ENCODE measurements at places on chromosomes 12 and 14.

DNA sequence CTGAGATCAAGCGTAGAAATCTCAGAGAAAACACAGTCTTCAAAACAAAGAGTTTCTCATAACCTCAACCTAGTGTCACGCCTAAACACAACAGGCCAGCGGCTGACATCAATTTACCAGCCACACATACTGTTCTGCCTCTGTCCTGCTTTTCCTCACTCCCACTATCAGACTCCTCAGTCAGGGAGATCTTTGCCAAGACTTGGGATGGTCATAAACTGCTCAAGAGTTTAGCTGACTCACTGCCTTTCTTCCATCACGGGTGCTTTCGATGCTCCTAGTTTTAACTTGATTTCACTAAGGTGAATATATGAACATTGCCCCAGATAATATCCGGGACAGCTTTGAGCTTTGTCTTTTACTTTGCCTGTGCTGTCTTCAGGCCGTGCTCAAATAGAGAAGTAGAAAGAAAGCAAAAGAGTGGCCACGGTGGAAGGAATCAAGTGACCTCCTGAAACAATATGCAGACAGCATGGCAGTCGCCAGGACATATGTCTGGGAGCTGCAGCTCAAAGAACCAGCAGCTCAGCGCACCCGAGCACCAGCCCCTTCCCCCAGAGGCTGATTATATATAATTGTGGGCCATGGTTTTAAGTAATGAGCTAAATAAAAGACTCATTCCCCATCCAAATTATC lies 12.1 kb downstream of the MDM1 start:
- no peak for DNase-seq

DNA sequence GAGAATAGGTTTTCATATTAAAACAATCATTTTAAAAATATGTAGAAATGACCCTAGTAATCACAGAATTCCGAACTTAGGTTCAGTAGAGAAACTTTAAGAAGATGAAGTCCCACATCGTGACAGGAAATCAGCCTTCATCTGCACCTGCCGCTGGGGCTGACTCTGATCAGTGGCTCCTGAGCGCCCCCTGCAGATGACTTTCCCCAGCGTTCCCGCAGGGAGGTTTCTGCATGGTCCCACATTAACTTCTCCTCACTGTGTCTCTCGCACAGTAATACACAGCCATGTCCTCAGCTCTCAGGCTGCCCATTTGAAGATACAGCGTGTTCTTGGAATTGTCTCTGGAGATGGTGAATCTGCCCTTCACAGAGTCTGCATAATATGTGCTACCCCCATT lies 1131.1 kb downstream of the TMEM121 start:
- peak; percentile 13 for DNase-seq

GRCh38 chr14:68808696-68809480 lies 16.0 kb upstream of the ZFP36L1 start:
- DNase-seq = no peak

DNA sequence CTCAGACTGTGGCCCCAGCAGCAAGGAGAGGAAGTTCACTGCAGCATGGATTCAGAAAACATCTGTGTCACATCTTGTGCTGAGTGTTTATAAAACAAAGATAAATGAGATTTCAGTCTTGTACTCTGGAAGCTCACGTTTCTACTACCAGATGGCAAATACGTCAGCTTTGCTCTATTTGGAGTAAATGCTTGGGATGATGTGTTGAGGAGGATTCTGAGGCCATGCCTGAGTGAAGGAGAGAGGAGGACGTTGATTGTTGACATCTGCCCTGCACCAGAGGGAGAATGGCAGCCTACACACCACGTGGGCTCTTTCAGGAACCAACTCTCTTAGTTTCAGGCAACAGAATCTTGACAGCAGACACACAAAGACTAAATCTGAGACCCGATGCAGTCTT lies 188.9 kb downstream of the TMEM132C start:
- DNase-seq = no peak

- no peak for DNase-seq
Measured at GRCh38 chr12:93247313-93247991, 130.3 kb upstream of the NUDT4 start.

- DNase-seq = peak; percentile 67
Measured at GRCh38 chr14:97021001-97021400, 223.8 kb downstream of the VRK1 start.

DNA sequence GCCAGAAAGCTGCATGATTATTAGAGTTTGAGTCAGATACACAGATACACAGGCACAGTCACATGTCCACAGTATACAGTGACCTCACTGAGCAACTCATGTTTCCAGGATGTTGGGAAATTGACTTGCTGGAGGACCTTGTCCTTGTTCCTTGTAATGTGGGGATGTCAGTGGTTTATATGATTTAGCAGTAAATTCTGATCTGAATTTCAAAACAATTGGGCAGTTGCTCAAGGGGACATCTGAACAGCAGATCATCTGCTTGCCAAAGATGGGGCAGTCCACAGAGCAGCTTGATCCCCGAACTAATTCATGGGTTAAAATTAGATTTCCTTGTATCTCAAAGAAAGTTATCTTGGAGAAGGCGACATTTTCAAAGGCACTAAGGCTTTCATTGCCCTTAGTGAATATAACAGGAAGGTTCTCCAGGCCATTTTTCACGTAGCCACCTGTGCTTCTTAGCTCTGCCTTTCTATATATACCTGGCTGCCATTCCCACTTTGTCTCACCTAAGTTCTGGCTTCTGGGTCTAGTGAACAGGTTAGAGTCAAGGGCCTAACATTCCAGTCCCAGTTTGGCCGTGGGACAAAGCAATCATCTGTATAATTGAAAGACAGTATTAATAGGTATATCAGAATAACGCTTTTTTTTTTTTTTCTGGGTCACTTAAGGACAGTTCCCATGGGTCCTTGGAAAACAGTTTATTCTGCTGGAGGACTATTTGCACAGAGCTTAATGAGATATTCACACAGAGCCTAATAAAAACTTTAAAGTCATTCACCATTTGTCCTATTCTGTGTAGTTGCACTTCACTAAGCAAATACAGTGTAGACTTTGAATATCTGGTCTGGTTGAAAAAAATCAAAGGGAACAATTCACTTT lies 64.9 kb upstream of the STRN3 start:
- peak; percentile 52 for DNase-seq

DNA sequence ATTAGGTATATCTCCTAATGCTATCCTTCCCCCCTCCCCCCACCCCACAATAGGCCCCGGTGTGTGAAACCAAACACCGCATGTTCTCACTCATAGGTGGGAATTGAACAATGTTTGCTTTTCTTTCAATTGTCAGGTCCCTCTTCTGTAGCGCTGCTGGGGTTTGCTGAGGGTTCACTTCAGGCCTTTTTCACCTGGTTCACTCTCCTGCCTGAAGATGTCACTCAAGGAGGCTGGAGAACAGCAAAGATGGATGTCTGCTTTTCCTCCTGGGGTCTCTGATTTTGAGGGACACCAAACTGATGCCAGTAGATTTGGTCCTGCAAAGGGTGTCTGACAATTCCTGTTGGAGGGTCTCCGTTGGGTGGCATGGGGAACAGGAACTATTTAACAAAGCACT lies 35.8 kb downstream of the KLRK1 start:
- DNase-seq = no peak

GRCh38 chr12:96108321-96108720 lies 72.9 kb upstream of the LTA4H start:
- peak; percentile 42 for DNase-seq

- DNase-seq = no peak
Measured at GRCh38 chr12:92493816-92494215, 209.0 kb upstream of the PLEKHG7 start.

- DNase-seq = no peak
Measured at GRCh38 chr12:108477055-108477880, 37.8 kb upstream of the FICD start.
